Inflammatory macrophage treated with lipopolysaccharide for 1 hour (primary cell): ENCODE measurements at places on chromosomes 7 and 10.

- DNase-seq, result no peak
Measured at GRCh38 chr7:47402941-47403866, 178.7 kb downstream of the TNS3 start.

DNA sequence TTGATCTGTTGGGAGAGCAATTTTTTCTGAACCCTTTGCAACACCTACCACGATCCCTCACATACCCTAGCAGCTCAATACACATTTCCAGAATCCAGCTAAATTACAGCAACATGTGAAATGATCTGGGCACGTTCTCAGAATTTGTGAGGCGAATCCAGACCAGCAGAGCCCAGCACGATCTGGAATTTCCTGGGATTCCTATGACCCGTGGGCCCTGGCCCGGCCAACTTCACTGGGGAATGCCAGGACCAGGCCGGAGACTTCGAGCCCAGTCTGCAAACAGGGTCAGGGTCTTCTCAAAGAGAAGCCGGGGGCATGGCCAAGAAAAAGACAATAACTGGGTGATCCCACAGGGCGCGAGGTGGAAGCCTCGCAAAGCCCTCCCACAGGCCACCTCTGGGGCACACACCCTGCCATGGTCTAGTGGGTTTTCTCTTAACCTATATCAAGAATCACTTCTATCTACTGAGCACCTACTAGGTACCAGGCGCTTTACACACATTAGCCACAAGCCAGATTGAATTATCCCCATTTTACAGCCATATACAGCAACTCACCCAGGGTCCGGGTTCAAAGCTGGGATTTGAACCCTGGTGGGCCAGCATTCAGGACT is 33.8 kb downstream of the FAM53B start:
- no peak for DNase-seq

DNA sequence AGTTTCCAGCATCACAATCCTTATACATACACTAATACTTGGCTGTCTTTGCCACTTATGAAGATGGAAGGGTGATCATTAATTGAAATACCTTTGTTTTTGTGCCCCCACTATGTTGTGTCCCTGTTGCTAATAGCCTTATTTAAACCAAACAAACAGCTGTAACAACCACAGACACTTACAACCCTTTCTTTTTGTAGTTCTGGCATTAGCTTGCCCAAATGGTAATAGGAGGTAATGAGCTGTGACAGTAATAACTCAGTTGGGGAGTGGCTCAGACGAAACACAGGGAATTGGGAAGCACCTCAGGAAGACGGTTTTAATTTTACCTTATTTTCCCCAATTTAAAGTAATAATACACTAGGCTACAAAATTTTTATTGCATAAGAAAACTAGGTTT is 83.4 kb downstream of the MDFIC start:
- DNase-seq, result no peak

DNA sequence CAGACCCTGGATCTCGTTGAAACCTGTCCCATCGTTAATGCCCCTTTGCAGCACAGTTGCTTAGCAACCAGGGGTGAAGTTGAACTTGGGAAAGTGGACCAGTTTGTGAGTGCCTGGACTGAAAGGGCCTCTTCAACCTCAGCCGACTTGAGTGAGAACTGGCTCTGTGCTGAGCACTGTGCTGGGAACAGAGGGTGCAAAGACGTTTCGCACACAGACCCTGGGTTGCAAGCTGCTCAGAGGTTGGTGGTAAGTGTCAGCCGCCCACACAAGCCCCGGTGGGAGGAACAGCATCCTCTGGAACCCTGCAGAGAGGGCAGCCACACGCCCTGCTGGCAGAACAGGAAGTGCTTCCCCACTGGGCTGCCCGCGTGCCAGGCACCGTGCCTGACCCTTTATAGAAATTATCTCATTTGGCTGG is 89.2 kb downstream of the CARD11 start:
- peak; percentile 50 for DNase-seq

GRCh38 chr7:111987115-111987826 is 218.9 kb downstream of the DOCK4 start:
- peak; percentile 84 for DNase-seq
